A172 (cell line): ENCODE measurements at places on chromosomes 4 and X. TPM values are rescaled to one million over a fixed set of nuclear protein-coding genes. Genes with fewer than 3 reads are reported as not detected.

DNA sequence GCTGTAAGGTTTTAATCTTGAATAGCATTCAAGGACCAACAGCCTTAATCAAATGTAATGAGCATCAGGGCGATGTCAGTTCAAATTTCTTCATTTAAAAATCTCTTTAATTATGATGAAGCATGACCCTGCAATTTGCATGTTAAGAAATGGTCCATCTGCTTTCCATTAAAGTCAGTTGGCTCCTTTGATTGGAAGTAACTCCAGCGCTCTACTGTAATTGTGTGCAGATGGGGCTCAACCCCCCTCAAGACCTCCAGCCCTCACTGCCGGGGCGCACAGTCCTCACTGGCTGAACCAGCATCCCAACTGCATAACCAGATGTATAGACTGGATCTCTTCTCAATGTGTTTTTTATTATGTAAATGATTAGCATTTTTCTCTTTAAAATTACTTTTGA, 126.9 kb downstream of the VCX3B start:
- no peak for DNase-seq

RENBP gene
- 0.62 TPM in 2 replicates for total RNA-seq

FRG2 gene
- total RNA-seq, result not detected in 2 replicates

- peak; percentile 88 for DNase-seq
Measured at GRCh38 chr4:101200561-101200960, 146.8 kb downstream of the PPP3CA start.

DNA sequence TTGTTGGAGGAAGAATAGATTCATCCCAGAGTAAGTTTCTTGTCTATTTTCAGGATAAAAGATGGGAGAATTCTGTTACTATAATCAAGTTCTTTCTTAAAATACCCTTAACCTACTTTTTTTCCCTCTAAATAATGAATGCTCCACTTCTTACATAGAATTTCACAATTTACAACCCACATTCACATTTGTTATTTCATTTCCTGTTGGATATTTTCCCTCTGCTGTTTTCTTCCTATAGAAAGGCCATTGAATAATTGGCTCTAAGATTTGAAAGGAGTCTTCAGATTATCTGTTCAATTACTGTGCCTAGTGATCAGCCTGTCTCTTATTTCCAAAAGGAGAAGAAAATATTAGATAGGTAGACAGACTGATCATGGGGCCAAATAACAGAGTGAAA, 79.7 kb downstream of the CPE start:
- no peak for DNase-seq

MAGEA11 gene
- not detected in 2 replicates for total RNA-seq

- no peak for DNase-seq
Measured at GRCh38 chrX:23737413-23737812, 5.7 kb downstream of the ACOT9 start.

DNA sequence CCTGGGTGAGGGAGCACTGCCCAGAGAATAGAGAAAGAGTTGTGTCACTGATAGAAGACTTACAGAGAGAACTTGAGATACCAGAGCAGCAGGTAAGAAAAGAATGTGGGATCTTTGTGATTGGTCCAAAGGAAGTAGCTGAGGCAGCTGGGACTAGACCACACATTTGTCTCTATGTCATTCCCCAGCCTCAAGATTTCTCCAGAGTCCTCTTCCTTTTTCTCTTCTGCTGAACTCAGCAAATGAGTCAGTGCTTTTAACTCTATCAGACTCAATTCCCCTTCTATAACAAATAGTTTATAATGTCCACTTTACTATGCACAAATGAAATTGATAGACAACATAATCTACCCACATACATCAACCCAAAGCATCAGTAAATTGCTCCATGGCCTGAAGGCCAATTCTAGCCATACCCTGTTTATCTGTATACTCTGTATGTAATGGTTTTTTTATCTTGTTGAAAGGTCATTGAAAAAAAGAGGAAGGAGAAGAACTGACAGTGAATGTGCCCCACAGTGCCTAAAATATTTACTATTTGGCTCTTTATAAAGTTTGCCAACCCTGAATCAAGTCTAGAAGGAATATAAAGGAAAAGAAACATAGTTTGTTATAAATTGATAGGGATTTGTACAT, 38.2 kb downstream of the ETDC start:
- DNase-seq, result no peak

GRCh38 chr4:158722291-158722916, 792 bp downstream of the PPID start:
- peak; percentile 11 for DNase-seq

DNA sequence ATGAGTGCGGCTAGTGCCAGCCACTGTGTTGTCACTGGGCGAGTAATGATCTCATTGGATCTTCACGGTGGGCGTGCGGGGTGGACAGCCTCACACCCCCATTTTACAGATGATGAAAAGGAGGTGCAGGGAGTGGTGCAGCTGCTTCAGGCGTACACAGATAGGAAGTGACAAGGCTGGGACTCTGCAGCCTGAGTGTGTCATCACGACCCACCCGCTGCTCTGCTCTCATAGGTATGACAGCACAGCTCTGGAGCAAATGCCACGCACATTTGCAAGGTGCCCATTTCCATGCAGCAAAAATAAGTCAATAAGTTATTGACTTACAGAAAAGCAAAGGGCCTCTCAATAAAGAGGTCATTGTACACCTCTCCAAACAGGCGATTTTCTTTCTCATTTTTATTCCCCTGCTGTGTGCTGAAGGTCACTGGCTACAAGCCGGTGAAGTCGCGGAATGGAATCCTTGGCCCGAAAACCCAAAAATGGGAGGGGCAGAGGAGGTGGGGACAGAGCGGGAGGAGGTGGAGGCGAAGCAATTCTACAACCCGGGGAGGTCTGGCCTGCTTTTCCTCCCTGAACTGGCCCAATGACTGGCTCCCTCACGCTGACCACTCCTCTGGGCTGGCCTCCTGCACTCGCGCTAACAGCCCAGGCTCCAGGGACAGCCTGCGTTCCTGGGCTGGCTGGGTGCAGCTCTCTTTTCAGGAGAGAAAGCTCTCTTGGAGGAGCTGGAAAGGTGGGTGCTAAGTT, at the start of gene SOD3:
Gene SOD3 (plus strand): TSS at position 658 of the 750 bp plus-strand sequence. CDS start 3,949 bp downstream, outside the sequence.
- DNase-seq, result peak; percentile 84

- no peak for DNase-seq
Measured at GRCh38 chr4:77564231-77564630, 41.4 kb upstream of the CXCL13 start.
